HCT116 (cell line): ENCODE measurements at places on chromosomes 12 and 14.

GRCh38 chr12:117854339-117855012 lies 114.3 kb downstream of the KSR2 start:
- no peak for DNase-seq

DNA sequence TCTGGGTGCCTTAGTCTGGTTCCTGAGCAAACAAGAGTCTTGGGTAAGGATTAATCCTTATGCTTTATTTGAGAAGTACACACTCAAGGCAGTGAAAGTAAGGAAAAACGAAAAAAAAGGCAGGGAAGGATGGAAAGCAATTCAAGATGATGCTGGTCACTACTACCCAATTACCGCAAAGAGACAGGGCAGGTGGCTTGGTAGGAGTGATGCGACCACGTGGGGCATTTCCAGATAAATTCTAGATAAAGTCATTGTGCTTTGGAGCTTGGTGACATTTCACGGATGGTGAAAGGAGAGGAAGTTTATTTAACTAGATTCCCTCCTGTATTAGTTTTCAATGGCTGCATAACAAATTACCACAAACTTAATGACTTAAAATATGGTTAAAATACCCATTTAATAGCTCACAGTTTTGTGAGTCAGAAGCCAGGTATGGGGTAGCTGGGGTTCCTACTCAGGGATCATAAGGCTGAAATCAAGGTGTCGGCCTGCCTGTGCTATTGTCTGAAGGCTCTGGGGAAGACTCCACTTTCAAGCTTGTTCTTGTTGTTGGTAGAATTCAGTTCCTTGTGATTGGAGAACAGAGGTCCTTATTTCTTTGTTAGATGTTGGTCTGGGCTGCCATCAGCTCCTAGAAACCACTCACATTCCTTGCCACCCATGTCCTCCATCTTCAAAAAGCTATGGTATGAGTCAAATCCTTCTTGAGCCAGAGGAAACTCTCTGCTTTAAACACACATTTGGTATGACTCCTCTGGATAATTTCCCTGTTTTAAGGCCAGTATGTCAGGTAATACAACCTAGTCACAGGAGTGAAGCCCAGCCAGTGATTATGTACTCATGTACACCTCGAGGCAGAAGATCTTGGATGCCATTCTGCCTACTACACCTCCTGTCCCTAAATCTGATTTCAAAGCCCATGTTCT lies 5.6 kb upstream of the HMGA2 start:
- peak; percentile 75 for DNase-seq

DNA sequence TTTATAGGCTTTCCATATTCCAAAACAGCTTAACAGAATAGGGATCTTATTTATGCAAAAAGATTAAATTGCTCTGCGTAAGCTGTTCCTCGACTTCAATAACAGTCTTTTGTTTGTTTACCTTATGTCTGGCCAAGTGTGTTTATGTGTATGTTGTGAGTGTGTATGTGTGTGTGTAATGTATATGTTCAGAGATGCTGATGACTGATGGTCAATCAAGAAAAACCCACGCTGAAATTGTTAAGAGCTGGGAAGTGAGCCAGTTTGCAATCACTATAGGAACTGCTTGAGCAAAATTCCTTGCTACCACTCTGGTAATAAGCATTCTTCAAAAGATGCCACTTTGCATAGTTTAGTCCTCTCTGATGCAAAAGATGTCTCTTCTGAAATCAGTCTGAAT lies 59.6 kb downstream of the PRKD1 start:
- DNase-seq = no peak

- DNase-seq = no peak
These were observed 5.8 kb upstream of the TNFRSF1A start for GRCh38 chr12:6347367-6348338.

- DNase-seq = no peak
These were observed 4.3 kb downstream of the P2RX4 start for GRCh38 chr12:121214166-121214777.

- no peak for DNase-seq
These were observed 46.0 kb upstream of the DYNC1H1 start for GRCh38 chr14:101918065-101918989.

- no peak for DNase-seq
These were observed 6.8 kb downstream of the WDHD1 start for GRCh38 chr14:55019968-55020554.

DNA sequence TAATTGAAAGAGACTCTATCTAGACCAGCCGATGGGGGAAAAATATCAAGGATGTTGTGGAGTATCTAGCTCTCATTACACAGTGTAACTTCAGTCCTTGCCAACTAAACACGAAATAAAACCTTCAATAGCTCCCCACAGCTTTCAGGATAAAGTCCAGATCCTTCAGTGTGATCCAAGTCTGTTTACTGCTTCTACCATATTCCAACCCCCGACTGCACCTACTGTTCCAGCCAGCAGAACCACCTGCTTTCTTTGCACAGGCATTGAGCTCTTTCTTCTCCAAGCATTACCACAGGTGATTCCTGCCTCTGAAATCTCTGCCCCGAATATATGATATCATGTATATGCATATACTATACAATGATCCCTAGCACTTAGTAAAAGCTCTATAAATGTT lies 2.2 kb upstream of the LRRC23 start:
- no peak for DNase-seq

DNA sequence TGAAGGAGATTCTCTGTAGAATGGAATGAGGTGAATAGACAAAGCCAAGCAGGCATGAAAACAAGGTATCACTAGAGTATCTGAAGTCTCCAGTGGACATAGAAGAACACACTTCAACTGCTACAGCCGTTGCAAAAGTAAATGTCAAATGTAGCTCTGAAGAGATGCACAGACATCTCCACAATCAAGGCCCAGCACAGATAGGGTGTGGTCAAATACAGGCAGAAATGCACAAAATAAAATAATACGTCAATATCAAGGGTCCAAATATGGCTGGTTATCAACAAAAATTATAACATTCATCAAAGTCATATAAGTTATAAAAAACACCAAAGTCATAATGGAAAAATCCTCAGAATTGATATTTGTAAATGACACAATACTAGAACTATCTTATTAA lies 1107.3 kb downstream of the TMEM121 start:
- no peak for DNase-seq

- DNase-seq = no peak
These were observed 161.2 kb downstream of the FOXN3 start for GRCh38 chr14:89255852-89256251.
